Fibroblast of skin of right biceps (primary cell): ENCODE measurements at places on chromosomes 16 and 17.

DNA sequence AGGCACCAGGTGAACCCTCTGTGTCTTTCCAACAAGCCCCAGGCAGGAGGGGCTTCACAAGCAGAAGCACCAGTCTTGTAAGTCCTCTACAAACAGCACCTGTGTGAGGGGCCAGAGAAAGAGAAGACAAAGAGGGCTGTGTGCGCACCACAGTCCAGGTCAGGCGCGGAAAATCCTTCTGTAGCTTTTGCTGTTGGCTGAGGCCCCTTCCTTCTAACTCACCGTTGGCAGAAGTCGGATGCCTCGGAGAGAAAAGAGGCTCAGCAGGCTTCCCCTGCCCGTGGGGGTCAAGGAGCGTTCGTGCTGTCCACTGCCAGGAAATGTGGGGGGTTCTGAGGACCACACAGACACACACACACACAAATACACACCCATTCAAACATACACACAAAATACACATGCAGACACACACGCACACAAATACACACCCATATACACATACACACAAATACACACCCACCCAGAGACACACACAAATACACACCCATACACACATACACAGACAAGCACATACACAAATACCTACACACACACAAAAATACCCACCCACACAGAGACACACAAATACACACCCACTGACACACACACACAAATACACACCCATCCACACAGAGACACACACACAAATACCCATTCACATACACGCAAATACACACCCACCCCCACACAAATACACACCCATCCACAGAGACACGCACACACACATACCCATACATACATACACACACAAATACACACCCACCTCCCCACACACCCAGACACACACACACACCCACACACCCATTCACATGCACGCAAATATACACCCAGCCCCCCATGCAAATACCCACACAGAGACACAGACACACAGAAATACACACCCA is 6.8 kb downstream of the ZG16B start:
- DNase-seq: no peak

- no peak for DNase-seq
Observed at GRCh38 chr16:50534958-50535357, 13.2 kb upstream of the NKD1 start.

- peak; percentile 21 for DNase-seq
Observed at GRCh38 chr17:78665952-78666920, 89.0 kb upstream of the DNAH17 start.

DNA sequence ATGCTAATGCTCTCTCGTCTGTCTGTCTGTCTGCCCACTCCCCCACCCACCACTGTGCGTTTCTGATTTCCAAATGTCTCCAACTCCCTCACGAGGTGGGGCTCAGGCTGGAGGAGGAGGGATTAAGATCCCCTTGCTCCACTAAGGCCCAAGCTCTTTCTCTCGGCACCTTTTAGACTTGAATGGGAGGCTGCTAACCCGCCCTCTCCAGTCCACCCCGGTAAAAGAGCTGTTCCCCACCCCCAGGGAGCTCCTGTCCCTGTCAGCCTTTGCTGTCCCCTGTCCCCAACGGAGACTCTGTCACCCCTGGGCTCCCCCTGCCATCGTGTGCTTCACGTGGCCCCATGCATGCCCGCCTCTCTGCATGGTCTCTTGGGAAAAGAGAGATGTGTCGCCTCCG is 68.5 kb upstream of the PLCG2 start:
- no peak for DNase-seq

DNA sequence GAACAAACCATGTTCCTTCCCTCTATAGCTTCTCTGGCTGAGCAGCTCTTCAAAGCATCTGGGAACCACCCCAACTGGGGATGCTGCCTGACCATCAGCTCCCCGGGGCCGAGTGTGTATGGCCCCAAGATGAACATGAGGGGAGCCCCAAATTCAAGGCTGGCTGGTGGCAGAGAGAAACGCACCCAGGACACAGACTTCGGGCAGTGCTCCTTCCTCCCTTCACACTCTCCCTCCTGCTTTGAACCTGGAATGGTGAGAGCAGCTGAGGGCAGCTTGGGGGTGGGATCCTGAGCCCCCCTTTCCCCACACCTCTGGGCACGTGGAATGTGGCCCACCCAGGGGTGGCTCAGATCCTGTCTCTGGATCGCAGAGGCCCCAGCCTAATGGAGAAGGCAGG is 17.2 kb downstream of the TLE7 start:
- no peak for DNase-seq

DNA sequence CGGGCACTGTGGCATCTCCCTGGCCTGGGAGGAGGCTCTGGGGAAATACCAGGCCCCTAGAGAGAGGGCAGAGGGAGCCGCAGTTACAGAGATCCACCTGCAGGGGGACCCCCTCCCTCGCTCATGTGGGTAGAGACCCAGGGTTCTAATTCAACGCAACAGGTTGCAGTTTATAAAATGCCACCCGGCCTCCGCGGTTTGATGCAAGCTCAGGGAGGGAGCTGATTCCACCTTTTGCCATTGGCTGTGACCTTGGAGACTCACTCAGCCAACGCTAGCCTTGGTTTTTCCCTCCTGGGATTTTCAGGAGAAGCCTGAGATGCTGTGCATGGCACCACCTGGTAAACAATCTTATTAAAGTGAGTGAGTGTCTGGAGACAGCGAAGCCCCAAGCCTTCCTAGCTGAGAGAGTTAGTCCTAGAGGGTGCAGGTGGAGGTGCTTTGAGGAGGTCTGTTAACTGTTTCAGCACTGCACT is 12.1 kb downstream of the TTLL6 start:
- DNase-seq: peak; percentile 40

DNA sequence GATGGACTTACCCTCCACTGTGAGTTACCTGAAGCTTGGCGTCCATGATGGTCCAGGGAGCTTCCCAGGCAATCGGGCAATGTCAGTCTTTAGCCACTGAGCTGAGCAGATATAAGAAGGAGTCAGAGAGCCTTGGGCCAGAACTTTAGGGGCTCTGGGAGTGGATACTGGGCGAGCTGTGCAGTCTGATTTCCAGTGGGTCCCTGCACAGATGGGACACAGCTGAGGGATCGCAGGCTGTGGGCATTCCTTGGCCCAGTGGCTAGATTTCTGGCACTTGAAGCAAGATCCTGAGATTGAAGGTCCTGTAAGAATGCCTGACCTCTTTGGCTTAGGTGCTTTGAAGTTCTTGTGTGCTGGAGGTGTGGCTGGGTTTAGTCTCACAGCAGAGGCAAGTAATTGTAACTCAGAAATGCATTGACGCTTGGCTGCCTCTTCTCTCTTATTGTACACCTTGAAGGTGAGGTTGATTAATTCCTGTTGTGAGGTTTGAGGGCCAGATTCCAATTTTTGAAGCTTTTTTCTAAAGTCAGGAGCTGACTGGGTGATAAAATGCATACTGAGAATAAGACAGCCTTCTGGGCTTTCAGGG is 2283.8 kb downstream of the TP53TG3F start:
- no peak for DNase-seq

DNA sequence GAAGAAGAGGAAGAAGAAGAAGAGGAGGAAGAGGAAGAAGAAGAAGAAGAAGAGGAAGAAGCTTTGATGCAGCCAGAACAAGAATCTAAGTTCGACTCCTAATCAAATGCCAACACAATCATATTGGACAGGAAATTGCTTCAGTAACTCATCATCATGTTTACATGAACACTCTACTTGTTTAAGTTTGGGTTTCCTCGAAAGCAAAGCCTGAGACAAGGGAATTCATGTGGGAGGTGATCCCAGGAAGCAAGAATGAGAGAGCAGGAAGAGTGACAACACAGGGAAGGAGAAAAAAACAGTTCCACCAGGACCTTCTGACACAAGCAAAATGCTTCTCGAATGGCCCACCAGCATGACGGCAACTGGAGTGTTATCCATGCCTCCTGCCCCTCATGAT is 279.0 kb downstream of the PMP22 start:
- DNase-seq: no peak

DNA sequence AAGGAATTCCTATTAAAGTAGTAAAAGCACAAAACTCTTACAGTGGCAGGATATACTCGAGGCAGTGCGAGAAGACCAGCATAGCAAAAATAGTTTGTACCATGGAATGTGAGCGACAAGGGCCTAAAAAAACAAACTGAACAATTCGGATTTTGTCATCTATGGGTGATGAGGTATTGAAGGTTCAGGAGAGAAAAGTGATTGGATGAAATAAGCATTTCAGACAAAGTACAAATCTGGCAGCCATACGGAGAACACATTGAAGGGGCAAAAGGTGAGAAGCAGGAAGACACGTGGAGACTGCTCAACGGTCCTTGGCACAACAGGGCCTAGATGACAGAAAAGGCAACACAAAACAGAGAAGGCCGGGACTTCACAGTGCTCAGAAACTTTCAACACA is 22.5 kb downstream of the MYH10 start:
- peak; percentile 61 for DNase-seq

DNA sequence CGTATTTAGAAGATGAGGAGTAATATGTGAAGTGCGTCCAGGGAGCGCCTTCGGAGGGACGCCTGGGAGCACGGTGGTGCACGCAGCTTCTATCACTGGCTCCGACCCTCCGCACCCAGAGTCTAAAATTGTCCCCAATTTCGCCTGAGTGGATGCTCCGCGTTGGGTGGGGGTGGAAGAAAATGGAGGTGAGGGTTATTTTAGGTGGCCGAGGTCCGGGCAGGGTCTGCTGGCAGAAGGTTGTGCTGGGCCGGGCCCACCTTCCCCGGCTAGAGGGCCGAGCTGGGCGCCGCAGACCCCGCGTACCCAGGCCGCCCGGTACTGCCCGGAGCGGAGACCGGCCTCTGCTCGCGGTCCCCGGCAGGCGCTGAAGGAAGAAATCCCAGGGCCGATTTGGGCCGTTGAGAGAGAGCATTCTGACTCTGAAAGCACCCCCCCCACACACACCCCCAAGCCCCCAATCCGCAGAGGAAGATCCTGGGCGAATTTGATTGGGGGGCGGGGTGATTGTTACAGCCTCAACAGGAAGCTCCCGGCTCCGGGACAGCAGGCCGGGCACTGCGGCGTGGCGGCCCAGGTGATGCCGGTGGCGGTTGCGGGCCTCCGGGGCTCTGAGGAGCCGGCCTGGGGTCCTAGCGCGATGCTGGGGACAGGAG is 3.0 kb downstream of the BAHCC1 start:
- peak; percentile 81 for DNase-seq

DNA sequence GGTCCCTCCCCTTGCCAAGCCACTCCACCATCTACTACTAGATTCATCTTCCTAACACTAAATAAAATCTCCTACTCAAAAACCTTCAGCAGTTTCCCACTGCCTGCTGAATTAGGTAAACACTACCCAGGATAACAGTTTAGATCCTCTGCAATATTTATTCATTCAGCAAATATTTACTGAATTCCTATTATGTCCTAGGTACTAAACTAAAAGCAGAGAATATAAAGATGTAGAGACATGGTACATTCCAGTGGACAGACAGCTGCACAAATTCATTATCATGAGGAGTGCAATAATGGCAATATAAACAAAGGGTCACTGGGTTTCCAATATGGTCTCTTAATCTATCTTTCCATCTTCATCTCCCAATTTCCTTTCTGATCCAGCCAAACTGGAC is 30.7 kb upstream of the HOXB13 start:
- DNase-seq: no peak

GRCh38 chr17:80624864-80625263 is 80.2 kb downstream of the RPTOR start:
- DNase-seq: no peak

- DNase-seq: no peak
Observed at GRCh38 chr17:39750131-39751015, 12.6 kb downstream of the GRB7 start.

GRCh38 chr16:22071331-22071910 is 20.9 kb upstream of the VWA3A start:
- DNase-seq: no peak

- no peak for DNase-seq
Observed at GRCh38 chr16:2881783-2882649, 999 bp upstream of the FLYWCH2 start.

DNA sequence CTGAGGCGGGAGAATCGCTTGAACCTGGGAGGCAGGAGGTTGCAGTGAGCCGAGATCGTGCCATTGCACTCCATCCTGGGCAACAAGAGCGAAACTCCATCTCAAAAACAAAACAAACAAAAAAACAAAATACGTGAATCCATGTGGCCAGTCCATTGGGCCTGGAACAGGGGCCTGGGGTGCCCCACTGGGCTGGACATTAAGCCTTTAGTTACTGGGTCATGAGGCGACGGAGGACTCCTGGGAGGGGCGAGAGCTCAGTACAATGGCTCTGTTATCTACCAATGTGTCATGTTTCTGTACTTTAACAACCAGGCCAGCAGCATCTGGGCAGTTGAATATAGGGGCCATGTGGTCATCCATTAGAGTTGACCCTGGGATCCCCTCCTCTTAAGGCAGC is 18.9 kb upstream of the CLEC18A start:
- no peak for DNase-seq

DNA sequence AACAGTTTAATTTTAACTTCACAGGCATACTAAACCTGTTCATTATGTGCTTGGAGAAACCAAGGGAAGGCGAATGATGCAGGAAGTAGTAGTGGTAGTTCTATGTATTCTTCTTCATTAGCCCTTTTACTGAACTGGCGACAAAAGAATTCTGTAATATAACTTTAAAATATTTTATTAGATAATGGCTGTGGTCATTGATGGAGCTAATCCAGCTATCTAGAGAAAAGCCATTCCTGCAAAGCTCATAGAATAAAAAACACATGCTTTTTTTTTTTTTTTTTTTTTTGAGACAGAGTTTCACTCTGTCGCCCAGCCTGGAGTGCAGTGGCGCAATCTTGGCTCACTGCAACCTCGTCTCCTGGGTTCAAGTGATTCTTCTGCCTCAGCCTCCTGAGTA is 23.5 kb downstream of the TANC2 start:
- DNase-seq: no peak

- peak; percentile 22 for DNase-seq
Observed at GRCh38 chr17:73058022-73058421, 34.5 kb downstream of the SLC39A11 start.

- peak; percentile 44 for DNase-seq
Observed at GRCh38 chr16:86910161-86910769, 331.9 kb downstream of the FOXL1 start.

- DNase-seq: no peak
Observed at GRCh38 chr17:4881761-4882555, 17.4 kb upstream of the C17orf107 start.

- DNase-seq: no peak
Observed at GRCh38 chr17:51674579-51675255, 414.4 kb downstream of the UTP18 start.

- DNase-seq: no peak
Observed at GRCh38 chr16:49473773-49474172, 100.2 kb downstream of the C16orf78 start.
